ENCODE measurements at places on chromosomes 5 and 9. TPM values are rescaled to one million over a fixed set of nuclear protein-coding genes. Genes with fewer than 3 reads are reported as not detected.

The DIPK1B gene
- polyA plus RNA-seq, result 24.4 TPM

DNA sequence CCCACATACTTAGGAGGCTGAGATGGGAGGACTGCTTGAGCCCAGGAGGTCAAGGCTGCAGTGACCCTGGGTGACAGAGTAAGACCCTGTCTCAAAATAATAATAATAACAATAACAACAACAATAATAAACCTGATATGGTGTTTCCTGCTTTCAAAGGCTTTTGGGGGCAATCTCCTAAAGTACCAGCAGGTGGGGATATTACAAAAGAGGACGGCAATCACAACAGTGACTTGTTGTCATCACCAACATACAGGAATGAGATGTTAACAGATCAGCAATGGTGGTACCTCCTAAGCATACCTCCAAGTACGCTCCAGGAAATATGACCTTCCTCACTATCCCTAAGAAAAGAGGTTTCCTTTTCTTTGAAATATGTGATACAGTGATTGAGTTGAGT, 91.1 kb upstream of the RNF180 start:
- DNase-seq, result no peak

GRCh38 chr9:92962303-92962649, 15.0 kb downstream of the FGD3 start:
- DNase-seq, result no peak

DNA sequence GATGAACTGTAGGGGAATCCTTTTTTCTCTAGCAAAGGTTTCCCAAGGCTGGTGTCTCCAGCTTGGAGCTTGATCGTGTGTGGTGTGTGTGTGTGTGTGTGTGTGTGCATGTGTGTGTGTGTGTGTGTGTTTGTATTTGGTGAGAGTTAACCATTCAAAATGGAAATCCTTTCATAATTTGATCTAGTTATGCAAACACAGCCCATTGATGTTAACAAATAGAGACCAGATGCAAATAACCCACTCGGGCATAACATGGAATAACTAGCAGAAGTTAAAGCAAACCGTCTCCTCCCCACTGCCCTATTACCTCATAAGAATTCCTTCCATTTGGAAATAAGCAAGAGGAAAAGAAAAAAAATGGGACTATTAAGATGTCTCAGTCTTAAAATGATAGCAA, 24.9 kb upstream of the ZSWIM6 start:
- no peak for DNase-seq

GRCh38 chr5:59763541-59763940, 130.0 kb downstream of the PDE4D start:
- DNase-seq, result no peak

DNA sequence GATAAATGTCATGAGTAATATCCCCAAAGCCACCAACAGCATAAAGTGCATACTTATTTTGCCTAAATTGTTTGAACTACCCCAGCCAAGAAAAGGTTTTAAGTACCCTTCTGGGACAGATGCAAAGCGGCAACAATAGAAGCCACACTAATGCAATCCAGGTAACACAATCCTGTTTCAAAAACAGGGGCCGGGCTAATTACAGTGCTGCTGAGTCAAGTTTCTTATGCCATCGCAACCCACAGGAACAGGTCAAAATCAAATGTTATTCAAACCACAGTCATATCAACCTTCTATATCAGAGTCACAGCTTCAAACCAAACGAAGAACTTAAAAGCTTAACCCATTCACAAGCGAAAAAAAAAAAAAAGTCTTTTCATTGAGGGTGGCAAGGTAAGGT, 28.3 kb downstream of the EBF1 start:
- DNase-seq, result no peak

Data from heart left ventricle (tissue), 16 donors.